ENCODE measurements at places on chromosomes 2 and 18.

GRCh38 chr2:64957109-64957903 lies 31.9 kb upstream of the SLC1A4 start:
- DNase-seq: no peak

GRCh38 chr18:8389391-8390340 lies 219.6 kb upstream of the RAB12 start:
- peak; percentile 83 for DNase-seq

GRCh38 chr2:2083113-2083758 lies 247.8 kb downstream of the MYT1L start:
- no peak for DNase-seq

DNA sequence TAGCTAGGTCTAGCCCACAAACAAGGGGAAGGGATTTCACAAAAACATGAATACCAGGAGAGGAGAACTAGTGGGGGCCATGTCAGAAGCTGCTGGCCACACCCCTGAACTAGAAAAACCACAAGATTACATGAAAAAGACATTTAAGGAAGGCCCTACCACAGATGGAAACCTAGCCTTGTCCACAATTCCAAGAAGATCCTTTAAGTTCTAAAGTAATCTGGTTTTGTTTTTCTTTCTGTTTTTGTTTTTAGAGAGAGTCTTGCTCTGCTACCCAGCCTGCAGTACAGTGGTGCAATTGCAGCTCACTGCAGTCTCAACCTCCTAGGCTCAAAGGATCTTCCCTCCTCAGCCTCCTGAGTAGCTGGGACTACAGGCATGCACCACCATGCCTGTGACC lies 34.2 kb upstream of the CAB39 start:
- DNase-seq: no peak

GRCh38 chr18:34697233-34697632 lies 12.9 kb upstream of the DTNA start:
- DNase-seq: peak; percentile 12

DNA sequence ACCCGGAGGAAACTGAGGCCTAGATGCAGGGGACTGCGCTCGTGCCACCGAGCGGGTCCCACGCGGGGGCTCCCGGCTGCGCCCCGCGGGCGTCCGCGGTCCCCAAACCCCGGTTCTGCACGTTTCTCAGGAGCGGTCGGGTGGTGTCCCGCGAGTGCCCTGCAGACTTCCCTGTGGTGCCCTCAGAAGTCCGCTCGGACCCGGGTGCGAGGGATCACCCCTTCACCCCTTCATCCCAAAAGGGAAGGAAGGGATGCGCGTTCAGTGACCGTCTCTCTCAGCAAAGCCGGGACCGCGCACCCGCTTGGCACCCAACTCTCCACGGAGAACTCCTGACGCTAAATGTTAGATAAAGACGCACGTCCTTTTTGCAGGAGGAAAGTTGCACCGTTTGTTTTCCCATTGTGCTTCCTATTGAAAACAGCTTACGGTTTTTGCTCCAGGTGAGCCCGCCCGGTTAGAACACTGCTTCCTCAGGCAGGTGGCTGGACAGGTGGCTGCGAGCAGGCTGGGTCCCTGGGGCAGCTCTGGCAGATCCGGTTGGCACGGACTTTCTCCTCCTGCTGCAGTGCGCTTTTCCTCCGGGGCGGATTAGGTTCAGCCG lies 779 bp downstream of the DGKD start:
- peak; percentile 14 for DNase-seq

DNA sequence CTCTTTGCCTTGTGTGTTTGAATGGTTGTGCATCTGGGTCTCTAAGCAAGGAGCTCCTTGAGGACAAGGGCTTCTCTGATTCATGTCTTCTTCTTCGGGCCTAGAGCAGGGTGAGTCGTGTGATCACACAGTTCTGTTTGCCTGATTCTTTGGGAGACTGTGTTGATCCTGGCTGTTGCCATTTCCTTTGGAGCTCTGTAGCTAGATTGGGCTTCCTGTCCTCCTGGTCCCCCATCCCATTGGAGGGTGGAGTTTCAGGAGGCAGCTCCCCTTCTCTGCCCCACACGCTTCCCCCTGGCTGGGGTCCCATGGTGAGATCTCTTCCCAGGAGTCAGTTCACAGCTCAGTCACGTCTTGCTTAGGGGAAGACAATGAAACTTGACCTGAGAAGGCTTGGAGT lies 92.8 kb downstream of the TRIB2 start:
- DNase-seq: no peak

DNA sequence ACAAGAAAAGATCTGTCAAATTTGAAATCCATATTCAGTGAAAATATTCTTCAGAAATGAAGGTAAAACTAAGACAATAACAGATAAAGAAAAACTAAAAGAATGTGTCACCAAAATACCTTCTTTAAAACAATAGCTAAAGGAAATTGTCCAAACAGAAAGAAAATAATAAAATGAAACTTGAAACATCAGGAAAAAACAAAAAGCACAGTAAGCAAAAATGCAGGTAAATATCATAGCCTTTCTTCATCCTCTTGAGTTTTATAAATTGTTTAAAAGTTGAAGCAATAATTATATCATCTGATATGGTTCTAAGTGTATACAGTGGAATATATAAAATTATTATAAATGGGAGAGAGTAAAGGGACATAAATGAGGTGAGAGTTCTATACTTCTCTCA lies 103.8 kb upstream of the PDE1A start:
- no peak for DNase-seq

- no peak for DNase-seq
Observed at GRCh38 chr2:233331536-233331935, 22.8 kb upstream of the DGKD start.

DNA sequence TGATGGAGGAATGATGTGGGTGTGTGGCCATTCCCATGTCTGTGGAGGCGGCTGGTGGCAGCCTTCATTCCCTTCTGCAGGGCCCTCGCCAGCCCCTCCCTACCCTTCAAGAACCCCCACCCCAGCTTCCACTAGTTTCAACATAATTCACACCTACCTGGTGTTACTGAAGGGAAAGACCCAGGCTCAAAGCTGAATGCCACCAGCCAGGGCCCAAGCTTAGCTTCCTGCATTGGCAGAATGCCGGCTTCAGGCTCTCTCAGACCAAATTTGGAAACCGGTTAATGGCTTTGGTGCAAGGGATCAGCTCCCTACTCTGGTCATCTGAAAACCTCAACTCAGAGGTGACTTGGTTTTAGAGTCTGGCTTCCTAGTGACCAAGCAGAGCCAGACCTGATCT lies 16.9 kb downstream of the GAREM2 start:
- DNase-seq: no peak

DNA sequence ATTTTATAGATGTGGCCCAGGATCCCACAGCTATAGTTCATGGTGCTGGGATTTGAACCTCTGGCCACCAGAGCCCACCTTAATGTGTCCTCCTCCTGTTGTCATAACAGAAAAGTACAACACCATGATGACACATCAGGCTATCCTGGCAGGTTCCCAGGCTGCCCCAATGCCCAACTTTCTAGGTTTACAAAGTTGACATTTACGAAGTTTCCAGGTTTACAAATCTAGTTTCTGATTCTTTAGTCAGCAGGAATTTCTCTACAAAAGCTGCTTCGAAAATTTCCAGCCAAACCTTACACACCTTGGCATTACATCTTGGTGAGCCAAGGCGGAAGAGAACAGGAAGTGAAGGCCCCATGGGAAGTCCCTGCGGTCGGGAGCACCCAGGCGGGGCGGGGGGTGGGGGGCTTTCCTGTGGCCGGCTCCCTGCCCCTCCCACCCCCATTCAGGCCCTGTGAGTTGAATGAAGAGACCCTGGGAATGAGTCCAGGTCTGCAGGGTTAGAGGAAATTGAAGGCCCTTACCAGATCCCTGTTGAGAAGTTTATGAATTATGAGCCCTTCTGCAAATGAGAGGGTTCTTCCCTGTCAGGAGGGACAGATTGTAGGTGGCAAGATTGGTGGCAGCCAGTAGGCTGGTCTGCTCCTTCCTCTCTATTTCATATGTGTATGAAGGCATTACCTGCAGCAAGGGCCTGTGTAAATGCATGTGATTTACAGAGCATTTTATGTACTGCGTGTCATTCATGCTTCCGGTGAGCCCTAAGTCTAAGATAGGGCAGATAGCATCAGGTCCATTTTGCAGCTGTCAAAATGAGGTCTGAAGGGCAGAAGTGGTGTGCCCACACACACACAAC lies 11.1 kb upstream of the IL1RN start:
- DNase-seq: no peak

DNA sequence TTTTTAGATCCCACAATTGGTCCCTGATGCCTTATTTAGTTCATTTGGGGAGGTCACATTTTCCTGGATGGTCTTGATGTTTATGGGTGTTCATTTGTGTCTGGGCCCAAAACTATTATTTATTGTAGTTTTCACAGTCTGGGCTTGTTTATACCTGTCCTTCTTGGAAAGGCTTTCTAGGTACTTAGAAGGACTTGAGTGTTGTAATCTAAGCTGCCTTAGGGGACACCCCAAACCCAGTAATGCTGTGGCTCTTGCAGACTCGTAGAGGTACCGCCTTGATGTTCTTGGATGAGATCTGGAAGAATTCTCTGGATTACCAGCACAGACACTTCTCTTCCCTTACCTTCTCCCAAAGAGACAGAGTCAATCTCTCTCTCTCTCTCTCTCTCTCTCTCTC lies 25.0 kb upstream of the ITSN2 start:
- no peak for DNase-seq

- DNase-seq: peak; percentile 9
Observed at GRCh38 chr2:146801886-146802285, 1042.9 kb upstream of the ACVR2A start.

- DNase-seq: no peak
Observed at GRCh38 chr2:96400049-96401000, 64.8 kb downstream of the NCAPH start.

All from astrocyte of the spinal cord (primary cell).